ENCODE measurements at places on chromosomes 16 and 17.

DNA sequence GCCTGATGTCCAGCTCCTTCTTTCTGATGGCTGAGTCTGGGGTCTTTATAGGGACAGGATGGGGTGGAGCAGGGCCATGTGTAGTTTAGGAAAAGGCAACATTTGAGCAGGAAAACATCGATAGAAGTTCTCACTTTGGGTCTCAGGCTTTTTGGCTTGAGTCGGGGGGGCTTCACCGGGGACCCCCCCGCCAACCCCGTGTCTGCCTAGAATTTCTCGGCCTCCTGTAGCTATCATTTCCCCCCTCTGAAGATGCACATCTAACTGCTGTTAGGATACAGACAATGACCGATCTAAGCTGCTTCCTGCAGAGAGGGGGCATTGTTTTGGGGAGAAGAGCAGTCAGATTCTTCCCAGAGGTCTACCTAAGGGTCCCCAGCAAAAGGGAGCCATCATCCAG lies 16.7 kb upstream of the ZNHIT3 start:
- no peak for DNase-seq

DNA sequence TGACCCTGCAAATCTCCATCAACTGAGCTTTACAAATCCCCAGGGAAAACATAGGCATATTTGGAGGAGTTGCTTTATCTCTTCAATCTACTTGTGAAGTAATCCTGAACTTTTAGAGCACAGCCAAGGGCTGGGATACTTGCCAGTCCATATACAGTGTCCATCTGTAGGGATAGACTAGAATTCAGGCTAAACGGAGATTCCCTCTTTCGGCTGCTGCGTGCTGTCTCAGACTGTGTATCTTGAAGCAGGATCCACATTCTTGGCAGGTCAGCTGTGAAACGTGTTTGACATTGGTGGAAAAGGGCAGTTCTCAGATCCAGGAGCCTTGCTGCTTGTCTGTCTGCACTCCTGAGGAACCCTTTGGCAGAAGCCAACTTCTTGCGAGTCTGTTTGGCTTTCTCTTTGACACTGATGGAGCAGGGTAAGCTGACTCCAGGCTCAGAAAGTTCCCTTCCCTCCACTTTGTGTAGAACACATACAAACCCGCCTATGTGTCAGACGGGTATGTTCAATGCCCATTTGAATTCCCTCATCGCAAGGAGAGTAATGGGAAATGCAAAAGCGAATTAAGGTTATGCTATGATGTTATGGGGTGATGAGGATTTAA lies 221.8 kb downstream of the MAP2K4 start:
- no peak for DNase-seq

GRCh38 chr16:78048319-78048718 lies 26.0 kb downstream of the CLEC3A start:
- DNase-seq, result no peak

DNA sequence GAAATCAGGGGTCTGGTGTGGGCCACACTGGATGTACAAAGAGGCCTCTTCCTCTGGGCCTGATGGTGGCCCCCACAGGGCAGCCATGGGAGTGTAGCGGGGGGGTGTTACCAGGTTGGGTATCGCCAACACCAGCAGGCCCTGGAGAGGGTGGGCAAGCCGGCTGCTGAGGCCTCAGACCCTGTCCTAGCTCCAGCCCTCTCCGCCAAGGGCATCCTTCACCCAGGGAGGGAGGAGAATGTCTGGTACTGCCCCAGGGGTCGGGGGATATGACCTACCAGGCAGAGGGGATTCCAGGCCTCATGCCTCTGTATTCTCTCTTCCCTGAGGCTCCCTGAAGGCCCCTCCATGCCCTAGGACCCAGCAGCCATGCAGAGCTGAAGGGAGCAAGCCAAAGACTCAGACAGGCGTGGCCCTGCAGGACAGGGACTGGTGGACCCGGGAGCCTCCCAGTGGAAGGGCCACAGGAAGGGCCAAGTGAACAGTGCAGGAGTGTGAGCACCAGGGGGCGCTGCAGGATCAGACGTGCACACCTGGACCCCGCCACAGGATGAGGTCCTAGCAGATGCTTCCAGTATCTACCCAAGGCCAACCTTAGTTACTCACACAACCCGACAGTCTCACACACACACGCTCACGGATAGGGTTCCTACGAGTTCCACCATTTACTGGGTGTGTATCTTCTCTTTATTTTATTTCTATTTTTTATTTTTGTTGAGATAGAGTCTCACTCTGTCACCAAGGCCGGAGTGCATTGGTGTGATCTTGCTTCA lies 10.9 kb upstream of the CES4A start:
- DNase-seq, result peak; percentile 88

- peak; percentile 36 for DNase-seq
These were observed 6.1 kb downstream of the DNAI2 start for GRCh38 chr17:74280093-74280513.

DNA sequence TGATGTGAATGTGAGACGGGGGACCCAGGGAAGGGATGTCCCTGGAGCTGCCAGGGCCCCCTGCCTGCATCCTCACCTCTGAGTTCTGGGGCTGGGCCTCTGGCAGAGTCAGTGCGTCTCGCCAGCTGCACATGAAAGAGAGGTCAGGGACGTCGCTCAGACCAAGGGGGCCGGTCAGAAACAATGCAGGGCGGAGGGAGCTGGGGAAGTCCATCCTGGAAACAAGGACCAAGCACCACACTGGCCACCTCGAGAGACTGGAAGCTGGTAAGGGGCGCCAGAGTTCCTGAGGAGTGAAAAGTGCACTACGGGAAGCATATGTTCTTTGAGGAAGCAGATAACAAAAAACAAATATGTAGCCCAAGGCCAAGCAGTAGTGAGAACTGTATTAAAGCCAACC lies 2.1 kb downstream of the TAF1C start:
- DNase-seq, result no peak

GRCh38 chr17:18225121-18225641 lies at the start of gene LLGL1:
Gene LLGL1, plus strand, starts transcription at chr17:18225635. Its CDS starts 48 bp downstream, at chr17:18225683.
- DNase-seq, result peak; percentile 95

DNA sequence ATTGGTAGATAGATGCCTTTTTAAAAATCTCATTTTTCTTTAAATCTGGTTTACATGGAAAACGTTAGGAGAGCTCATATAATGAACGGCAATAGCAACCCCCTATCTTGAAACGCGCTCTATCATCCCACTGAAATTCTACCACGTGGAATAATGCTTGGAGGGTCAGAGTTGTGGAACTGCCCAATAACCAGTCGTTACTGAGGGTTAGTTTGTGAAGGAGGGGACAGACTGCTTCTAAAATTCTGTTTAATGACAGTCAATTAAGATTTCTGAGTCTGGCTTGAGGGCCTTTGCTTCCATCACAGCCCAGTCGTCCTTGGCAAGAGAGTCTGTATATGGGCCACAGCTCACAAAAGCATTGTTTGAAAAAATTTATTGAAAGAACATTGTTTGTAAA lies 482 bp downstream of the IRF8 start:
- no peak for DNase-seq

GRCh38 chr16:11152677-11153331 lies 103.2 kb downstream of the SOCS1 start:
- DNase-seq, result no peak

- no peak for DNase-seq
These were observed 37.2 kb upstream of the PIK3R6 start for GRCh38 chr17:8904686-8905085.

DNA sequence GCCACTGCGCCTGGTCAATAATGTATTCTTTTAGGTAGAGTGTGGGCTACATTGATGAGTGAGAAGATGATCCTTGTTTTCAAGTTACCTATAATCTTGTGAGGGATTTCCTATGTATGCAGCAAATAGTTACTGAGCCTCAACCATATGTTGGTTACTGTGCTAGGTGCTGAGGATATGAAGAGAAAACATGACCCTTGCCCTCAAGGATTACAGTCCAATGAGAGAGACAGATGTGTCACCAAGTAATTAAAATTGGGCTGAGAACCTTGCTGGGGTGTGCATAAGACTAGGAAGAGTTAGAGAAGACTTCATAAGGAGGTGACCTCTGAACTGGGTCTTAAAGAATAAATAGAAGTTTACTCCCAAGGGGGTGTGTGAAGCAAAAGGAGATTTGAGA lies 7.4 kb downstream of the POLR2A start:
- no peak for DNase-seq

GRCh38 chr16:48556913-48557351 lies 53.0 kb downstream of the N4BP1 start:
- no peak for DNase-seq

- no peak for DNase-seq
These were observed 7.5 kb upstream of the GJD3 start for GRCh38 chr17:40372031-40372430.

DNA sequence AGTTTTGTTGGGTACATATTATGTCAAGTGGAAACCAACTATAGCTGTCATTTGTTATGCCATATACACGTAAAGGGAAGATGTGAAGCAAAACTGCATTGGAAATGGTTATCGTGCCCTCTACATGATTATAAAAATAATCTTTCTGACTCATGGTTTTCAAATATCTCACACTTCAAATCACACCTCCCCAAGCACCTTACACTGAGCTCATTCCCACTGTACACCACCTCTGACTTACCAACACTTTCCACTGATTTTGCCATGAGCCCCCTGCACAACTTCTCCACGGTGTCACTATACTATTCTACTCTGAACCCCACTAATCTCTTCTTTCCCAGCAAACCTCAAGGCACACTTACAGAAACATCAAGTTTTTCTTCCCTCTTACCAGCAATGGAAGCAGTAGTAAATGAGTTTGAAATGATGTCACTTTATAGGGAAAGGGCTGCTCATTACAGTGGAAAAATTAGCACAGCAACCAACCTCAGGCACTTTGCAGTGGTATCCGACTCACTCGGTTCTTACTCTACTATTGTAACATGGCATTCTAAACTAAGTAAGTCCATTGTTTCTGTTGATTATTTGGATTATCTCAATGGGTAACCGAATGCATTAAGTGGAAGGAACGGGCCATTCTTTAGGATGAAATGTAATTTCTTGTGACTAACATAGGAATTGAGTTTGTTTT lies 18.7 kb downstream of the ZNF821 start:
- no peak for DNase-seq

DNA sequence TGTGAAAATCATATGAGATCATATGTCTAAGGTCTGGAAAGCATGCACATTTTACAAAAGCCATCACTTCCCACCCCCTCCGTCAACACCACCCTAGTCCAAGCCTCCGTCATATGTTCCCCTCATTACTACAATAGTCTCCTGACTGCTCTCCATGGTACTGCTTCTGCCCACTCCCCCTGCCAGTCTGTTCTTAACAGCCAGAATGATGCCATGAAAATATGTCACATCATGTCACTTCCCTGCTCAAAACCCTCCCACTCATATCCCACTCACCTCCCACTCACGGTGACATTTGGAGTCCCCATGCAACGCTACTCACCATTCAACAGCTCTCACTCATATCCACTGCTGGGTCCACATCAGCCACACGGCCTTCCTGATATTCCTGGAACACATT lies 432.3 kb downstream of the XYLT1 start:
- DNase-seq, result no peak

DNA sequence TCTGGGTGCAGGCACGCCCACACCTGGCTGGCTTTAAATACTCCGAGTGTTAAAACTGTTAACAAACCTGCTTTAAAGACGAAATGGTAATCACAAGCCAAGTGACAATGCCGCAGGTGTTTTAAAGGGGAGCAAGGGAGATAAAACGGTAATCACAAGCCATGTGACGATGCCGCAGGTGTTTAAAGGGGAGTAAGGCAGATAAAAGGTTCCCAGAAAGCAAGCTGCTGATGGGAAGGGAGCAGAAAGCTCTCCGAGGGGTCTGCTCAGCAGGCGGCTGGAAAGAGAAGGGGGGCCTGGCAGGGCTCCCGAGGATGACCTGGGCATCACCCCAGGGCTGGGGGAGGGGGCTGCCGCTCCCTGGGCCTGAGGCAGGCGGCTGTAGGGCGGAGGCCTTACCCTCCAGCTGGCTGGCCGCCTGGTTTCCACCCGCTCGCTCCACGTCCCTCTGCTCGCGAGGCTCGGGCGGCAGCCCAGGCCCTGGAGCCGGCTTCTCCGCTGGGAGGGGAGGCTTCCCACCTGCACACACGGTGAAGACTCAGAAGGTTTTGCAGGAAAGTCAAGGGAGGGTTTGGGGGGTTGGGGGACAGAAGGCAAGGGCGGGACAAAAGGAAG lies 12.1 kb downstream of the NDUFAF8 start:
- no peak for DNase-seq

- no peak for DNase-seq
These were observed 996 bp downstream of the MLKL start for GRCh38 chr16:74699666-74700065.

DNA sequence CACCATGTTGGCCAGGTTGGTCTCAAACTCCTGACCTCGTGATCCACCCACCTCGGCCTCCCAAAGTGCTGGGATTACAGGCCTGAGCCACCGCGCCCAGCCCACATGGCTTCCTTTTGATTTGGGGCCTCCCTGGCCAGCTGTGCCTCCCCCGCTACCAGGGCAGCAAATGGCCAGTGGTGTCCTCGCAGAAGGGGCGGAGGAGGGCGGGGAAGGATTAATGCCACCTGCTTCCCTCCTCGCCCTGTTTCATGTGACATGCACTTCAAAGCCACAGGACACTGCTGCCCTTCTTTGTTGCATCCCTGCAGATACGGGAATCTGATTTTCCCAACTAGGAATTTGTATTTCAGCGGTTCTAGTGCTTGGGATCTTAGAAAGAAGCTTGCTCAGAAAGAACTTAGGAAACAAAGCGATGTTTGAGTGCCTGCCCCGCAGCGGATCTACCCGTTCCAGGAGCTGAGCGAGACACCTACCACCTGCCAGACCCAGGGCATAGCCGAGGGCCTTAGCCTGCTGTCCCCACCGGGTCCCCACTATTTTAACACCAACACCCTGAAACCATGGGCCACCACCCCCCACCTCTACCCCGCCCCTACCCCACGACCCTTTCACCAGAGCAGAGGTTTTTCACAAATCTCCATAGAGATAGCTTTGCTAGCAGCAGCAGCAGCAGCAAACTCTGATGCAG lies 37.7 kb upstream of the CCDC182 start:
- DNase-seq, result no peak

DNA sequence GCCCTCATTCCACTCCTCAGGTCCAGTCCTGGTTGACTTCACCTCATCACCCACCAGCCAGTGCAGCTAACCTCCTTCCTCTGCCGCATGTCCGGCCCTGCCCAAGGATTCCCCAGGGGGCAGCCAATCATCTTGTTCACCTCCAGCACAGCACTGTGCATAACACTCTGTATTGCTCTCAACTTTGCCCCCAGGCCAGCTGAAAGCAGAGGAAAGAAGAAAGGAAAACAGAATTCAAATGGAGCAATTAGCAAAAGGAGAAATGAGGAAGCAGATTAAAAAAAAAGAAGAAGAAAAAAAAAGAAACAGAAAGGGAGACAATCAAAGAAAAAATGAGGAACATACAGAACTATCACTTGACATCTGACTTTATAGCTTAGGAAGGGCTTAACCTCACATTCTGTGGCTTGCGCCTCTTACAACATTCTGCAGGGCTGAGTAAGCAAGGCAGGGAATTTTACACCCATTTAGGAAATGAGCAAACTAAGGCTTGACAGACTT lies 26.1 kb downstream of the GAS7 start:
- DNase-seq, result no peak

- DNase-seq, result no peak
These were observed 4.1 kb upstream of the PITPNA start for GRCh38 chr17:1566505-1567199.

GRCh38 chr16:4386451-4386805 lies 14.8 kb downstream of the VASN start:
- no peak for DNase-seq

GRCh38 chr16:67538666-67539101 lies 10.1 kb downstream of the RIPOR1 start:
- DNase-seq, result no peak

- no peak for DNase-seq
These were observed 16.4 kb upstream of the KRT19 start for GRCh38 chr17:41544491-41544892.

GRCh38 chr16:10824111-10824893 lies 5.7 kb upstream of the TVP23A start:
- DNase-seq, result no peak

All from activated T-helper 9 cell treated with anti-CD3 and anti-CD28 coated beads, Interleukin-2, amount 50 U/mL, for 16 hours (primary cell).